ENCODE measurements at places on chromosomes 7 and 10.

DNA sequence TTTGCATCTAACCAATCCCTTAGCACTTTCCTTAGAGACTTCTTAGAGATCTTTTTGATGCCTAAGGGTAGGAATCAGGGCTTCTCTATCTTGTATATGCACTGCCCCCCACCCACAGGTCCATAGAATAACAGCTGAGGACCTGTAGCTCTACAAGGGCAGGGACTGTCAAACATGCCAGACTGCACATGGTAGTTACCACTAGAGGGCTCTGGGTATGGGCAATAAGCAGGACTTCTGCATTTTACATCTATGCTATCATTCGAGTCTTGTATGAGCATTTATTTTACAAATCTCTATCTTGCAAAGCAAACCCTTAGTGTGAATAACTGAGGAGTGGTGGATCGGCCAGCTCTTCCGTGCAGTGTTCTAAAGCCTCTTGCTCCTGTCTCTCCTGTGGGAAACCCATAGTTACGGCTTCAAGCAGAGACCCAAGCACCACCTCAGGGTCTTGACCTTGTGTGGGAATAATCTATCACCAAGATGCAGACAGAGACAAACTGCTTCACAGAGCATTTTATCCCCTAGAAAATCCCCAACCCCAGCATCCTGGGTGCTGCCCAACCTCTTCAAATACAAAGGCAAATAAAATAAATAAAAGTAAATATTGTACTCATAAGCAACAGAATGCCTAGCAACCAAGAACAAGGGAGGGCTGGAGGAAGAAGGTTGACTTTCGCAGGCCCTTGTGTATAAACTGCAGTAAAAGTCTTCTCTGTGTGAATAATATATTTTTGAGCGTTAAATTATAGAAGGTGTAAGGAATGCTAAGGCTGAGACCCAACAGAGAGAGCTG lies 219.3 kb downstream of the WDR11 start:
- DNase-seq, result no peak

GRCh38 chr7:1348823-1349335 lies 110.4 kb downstream of the MICALL2 start:
- no peak for DNase-seq

DNA sequence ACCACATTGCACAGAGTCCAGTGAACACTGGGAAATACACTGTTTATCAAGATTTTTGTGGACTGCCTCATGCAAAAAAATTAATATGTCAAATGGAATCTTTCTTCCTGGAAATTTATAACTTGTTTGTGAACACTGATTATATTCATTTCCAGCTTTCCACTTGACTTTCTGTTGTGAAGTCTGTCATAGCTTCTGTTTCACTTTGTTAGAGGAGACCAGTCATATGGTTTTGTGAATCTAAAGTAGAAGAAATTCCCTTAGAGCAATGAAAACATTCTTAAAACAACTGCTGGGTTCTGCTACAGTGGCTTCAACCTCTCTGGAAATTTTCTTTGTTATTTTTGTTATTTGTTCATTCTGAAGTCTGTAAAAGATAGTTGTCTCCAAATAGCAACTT lies 349.5 kb upstream of the NFE2L3 start:
- no peak for DNase-seq

DNA sequence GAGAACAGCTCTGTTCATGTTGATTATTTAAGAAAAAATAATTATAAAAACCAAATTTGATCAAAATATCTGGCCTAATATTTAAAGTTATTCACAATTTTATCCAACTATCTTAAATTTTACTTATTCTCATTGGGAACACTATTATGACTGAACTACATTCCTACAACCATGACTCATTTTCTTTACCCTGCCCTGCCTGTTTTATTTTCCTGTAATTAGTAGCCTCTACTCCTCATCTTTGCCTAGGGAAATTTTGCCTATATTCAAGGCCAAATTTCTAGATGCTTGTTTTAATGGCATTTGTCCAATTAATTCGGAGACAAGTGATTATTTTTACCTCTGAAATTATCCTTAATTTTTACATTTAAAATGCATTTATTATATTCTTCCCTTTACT lies 289.7 kb upstream of the TMEM229A start:
- no peak for DNase-seq

DNA sequence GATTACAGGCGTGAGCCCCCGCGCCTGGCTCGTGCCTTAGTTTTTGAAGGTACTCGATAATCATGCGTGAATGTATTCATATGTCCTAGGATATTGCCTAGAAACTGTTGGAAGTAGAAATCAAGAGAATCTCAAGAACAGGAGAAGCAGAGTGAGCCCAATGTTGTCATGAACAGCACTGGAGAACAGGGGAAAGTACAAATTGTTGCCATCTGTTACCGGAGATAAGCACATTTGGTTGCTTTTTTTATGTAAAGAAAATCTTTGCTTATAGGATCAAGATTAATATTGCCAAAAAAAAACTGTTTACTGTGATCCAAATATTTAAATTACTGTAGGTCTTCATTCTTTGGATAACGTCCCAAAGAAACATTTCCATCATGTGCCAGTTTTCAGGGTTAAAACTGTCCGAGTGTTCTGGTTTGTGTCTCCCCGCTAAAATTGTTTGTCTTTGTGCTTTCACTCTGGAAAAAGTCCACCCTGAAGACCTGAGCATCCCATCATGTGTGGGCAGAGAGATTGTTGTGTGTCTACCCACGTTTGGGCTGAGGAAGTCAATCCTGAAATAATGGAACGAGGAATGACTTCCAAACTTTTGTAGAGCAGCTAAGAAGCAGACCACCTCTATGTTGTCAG lies 95.7 kb upstream of the CELF2 start:
- DNase-seq, result no peak

- DNase-seq, result peak; percentile 54
These were observed 133.5 kb downstream of the MTPAP start for GRCh38 chr10:30215623-30216022.

GRCh38 chr10:13731799-13732198 lies 145.0 kb downstream of the PRPF18 start:
- DNase-seq, result no peak

Measured in cardiac fibroblast (primary cell).